ENCODE measurements at places on chromosomes 7 and 10.

DNA sequence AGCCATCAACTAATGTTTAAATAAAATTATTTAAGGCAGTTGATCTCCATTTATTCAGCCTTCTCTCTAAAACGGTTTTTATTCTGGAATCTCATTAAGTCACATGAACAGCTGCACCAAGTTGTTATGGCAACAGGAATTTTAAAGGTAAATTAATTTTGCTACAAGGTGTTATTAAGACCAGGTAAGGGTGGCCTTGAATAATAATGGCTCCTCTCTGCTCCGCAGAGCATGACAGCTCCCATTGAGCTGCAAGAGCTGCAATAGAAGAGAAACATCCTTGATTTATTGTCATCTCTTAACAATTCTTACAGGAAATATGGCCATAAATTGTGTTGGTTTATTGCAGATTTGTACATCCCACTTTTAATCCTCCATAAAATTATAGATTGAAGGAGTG lies 165.8 kb downstream of the KLF6 start:
- no peak for DNase-seq

- no peak for DNase-seq
Observed at GRCh38 chr10:25888627-25889026, 45.4 kb upstream of the MYO3A start.

DNA sequence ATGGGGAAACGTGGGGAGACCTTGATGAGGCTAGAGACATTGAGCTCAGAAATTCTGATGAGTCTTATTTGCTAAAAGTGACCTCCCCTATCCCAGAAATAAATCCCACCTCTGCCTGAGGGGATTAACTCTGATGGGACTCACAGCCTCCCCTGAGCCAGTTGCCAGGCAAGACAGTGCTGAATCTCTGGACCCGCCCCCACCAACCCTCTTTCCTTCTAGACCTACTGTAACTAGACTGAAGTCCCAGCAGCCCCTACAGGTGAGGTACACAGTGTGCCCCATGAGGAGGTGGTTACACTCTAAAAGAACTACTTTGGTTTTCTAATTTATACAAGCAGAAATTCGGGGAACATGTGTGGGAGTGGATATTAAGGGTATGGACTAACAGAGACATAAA lies 42.9 kb downstream of the PTPRE start:
- DNase-seq: no peak

- DNase-seq: no peak
Observed at GRCh38 chr7:144011458-144012230, 11.5 kb downstream of the OR6B1 start.

DNA sequence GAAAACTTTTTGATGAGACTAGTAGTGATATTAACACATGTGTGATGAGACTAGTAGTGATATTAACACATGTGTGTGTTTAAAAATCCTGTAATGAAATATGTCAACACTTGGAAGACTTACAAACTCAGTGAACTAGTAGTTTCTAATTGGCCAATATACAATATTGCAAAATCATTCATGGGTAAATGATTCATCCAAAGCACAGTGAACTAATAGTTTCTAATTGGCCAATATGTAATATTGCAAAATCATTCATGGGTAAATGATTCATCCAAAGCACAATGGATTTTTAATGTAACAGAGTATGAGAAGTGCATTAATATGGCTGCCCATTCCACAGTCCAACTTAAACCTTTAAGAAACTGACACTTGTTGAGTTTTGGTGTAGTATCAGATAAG lies 77.8 kb downstream of the ATAD1 start:
- no peak for DNase-seq

GRCh38 chr7:36272211-36272566 lies 117.5 kb upstream of the ANLN start:
- no peak for DNase-seq

DNA sequence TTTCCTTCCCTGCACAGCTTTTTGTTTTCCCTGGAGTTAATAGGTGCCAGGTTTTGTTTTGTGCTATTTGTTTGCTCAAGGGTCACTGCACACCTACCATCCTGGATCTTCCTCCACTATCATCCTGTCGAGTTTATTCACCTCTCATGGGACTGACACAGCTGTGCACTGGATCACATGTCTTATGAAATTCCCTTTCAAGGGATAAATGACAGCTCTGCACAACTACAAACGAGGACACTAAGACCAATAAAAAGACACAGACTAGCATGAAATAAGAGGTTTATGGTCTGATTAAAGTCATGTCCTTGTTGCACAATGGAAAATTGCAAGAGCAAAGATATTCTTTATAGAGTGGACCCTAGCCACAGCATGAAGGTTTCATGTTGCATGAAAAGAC lies 76.7 kb upstream of the SFMBT2 start:
- no peak for DNase-seq

- peak; percentile 40 for DNase-seq
Observed at GRCh38 chr10:100847440-100847839, 65.3 kb upstream of the SLF2 start.

GRCh38 chr10:21670391-21670790 lies 136.4 kb downstream of the MLLT10 start:
- DNase-seq: no peak

- no peak for DNase-seq
Observed at GRCh38 chr7:92930404-92930803, 94.0 kb upstream of the CDK6 start.

DNA sequence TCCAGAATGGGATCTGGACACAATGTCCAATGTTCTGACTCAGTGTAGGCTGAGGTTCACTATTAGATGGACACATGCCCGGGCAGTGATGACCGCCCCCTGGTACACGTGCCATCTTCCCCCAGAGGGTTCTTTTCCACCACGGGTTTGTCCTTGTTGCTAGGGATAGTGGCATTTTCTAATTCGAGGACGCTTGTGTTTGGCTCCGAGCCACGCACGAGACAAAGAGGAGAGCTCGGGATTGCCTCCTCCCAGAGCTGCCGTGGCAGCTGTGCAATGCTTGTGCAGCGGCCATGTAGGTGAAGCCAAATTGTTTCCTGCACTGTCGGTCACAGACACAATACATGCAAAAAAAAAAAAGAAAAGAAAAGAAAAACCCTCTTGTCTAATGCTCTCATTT lies 207.5 kb downstream of the PAXIP1 start:
- DNase-seq: no peak

DNA sequence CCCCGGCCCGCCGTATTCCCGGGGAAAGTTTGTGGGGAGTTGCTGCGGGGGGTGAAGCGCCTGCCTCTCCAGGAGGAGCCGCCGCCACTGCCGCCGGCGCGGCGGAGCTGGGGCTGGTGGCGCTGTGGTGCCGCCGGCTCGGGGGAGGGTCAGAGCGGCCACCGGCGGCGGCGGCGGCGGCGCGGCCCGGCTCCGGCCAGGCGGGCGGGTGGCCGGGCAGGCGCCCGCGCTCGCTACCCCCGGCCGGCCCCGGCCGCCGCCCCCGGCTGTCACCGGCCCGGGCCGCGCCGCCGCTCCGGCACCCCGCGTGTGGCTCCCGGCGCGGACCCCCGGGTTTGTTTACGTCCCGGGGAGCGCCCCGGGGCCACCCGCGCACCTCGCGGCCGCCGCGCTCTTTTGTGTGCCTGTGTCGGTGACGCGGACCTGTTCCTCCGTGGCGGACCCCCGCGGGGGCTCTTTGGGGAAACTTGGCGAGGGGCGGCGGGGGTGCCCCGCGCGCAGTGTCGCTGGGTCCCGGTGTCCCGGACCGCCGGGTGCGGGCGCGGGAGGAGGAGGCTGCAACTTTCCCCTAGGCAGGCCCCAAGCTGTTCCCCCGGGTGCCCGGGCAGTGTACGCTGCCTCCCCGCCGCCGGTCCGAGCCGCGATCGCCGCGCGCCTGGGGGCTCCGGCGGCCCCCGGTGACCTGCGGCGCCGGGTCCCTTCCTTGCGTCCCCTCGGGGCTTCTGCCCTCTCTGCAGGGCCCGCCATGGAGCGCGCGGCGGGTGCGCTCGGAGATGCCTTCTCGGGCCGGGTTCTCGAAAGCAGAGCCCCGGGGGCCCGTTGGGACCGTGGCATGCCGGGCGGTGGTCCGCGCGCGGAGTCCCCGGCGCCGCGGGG lies 593 bp upstream of the CUX1 start:
- no peak for DNase-seq

- DNase-seq: no peak
Observed at GRCh38 chr10:19832699-19833098, 16.5 kb downstream of the PLXDC2 start.

DNA sequence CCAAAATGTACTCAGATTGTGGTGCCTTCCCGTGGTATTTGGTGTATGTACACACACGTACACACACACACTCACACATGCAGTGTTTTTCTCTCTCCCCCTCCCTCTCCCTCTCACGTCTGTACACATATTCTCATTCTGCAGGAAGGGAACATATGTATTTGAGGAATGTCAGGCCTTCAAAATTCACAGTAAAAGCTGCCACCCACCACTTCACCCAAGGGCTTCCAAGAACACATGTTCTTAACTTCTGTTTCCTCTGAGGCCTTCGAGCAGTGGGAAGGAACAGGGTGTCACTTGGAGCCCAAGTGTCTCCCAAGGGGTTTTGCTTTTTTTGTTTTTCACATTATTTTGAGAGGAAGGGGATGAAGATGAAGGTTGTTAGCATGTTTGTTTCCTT lies 198.9 kb downstream of the TCF7L2 start:
- no peak for DNase-seq

DNA sequence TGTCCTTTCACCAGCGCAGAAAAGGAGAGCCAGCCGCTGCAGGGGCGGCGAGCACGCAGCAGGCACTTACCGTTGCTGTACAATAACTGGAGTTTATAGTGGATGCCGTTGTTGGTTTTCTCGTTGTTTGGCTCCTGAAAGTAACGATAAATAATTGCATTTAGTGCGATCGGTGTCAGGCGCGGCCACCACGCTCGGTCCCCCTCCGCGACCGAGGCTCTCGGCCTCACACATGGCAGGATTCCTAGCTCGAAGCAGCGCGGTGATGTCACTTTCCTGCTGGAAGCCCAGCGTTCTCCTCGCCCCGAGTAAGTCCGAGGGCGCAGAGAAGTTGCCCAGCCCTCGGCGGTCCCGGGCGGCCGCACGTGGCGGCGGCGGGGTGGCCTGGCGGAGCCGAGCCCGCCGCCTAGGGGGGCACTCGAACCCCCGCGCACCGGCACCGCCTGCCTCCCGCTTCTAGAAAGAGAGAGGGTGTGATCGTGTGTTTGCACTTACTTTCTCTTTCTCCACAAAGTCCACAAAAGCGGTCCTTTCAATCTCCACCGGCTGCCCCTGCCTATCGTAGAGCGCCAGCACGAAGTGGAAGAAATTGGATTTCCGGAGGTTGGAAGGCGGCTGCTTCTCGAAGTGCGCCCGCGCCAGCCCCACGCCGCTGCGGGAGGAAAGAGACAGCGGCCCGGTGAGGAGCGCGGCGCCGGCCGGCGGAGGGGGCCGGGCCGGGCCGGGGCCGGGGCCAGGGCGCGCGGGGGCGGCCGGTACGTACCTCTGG lies 1.0 kb downstream of the EBF3 start:
- DNase-seq: no peak

DNA sequence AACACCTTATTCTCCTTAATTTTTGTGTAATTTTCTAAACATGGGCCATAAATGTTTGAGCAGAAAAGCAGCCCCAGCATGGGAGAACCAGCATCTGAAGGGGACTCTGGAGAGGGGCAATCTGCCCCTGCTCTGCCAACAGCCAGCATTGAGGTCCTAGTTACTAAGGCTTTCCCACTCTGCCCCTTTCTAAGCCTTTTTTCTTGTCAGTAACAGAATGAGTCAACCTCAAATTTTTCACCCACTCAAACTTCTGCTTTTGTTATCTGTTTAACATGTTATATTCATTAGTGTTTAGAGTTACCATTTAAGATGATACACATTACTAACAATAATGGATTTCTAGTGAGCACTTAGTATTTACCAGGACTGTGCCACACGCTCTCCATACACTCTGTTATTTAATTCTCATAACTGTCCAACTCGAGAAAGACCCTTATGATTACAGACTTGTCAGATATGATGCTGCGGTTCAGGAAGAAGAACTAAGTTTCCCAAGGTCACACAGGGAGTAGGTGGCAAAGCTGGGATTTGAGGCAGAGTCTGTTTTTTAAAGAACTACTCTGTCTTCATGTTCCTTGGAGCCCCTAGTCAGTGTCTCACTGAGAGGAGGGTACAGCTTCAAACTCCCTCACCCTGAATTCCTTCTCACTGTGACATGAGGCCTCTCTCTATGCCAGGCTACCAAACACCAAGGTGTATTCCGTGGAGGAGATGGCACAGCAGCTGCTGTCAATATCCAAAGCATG lies 19.9 kb upstream of the GPAM start:
- no peak for DNase-seq

- no peak for DNase-seq
Observed at GRCh38 chr10:122446668-122447423, 7.6 kb upstream of the ARMS2 start.

GRCh38 chr10:25615926-25616325 lies 318.1 kb upstream of the MYO3A start:
- no peak for DNase-seq

- no peak for DNase-seq
Observed at GRCh38 chr10:126169899-126170298, 218.4 kb downstream of the ADAM12 start.

- DNase-seq: no peak
Observed at GRCh38 chr10:28248092-28248491, 54.8 kb downstream of the MPP7 start.

- no peak for DNase-seq
Observed at GRCh38 chr7:90595801-90596670, at the start of gene CDK14. Gene CDK14, plus strand, starts transcription at chr7:90596321. Its CDS starts 307 bp downstream, at chr7:90596628.

GRCh38 chr10:200405-200804 lies 65.2 kb downstream of the ZMYND11 start:
- no peak for DNase-seq

- DNase-seq: no peak
Observed at GRCh38 chr10:44696496-44696895, 214.6 kb upstream of the TMEM72 start.

- DNase-seq: no peak
Observed at GRCh38 chr7:47600199-47601118, 18.5 kb upstream of the TNS3 start.

GRCh38 chr7:28890137-28890536 lies 68.0 kb downstream of the TRIL start:
- DNase-seq: no peak

- DNase-seq: no peak
Observed at GRCh38 chr10:61898435-61898778, 3.1 kb upstream of the ARID5B start.

DNA sequence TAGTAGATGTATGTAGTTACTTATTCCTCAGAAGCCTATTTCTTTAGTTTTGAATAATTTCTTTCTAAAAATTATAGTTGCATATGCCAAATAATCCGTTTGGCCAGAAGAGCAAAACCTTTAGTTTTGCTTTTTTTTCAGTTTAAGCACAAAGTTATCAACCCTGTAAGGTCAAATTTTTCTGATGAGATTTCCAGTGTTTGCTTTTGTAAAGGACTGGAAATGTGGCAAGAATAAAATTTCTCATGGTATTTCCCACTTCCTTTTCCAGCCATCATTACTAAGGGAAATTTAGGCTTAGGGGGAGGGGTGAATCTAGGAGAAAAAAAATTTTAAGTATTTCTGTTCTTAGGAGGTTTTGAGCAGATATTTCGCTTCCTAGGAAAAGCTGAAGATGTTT lies 7.6 kb downstream of the CALD1 start:
- no peak for DNase-seq

- DNase-seq: no peak
Observed at GRCh38 chr7:105621617-105622016, 40.3 kb upstream of the EFCAB10 start.
